Astrocyte of the cerebellum (primary cell): ENCODE measurements at places on chromosomes 2 and 18.
A peak's percentile ranks its signal among the peaks of the same experiment; 100 is the strongest.

- DNase-seq: no peak
Observed at GRCh38 chr2:201396595-201396994, 39.5 kb upstream of the FLACC1 start.

- DNase-seq: no peak
Observed at GRCh38 chr2:168964251-168964807, 63.2 kb downstream of the G6PC2 start.

GRCh38 chr18:31619291-31619690 is 27.6 kb downstream of the TTR start:
- DNase-seq: no peak

DNA sequence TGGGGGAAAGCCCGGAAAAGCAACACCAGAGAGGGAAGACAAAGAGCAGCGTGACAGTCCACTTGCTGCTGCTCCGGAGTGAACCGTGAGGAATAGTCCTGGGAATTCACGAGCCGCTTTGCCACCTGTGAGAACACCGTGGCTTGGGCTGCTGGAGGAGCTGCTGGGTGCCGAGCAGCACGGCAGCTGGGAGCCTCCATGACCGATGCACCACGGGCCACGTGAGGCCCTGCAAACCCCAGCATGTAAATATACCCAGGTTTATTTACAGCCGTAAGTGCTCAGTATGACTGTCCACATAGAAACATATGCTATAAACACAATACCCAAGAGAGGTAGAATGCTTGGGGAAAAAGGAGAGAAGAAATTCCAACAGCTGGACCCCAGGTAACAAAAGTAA is 65.1 kb downstream of the SMIM21 start:
- no peak for DNase-seq

DNA sequence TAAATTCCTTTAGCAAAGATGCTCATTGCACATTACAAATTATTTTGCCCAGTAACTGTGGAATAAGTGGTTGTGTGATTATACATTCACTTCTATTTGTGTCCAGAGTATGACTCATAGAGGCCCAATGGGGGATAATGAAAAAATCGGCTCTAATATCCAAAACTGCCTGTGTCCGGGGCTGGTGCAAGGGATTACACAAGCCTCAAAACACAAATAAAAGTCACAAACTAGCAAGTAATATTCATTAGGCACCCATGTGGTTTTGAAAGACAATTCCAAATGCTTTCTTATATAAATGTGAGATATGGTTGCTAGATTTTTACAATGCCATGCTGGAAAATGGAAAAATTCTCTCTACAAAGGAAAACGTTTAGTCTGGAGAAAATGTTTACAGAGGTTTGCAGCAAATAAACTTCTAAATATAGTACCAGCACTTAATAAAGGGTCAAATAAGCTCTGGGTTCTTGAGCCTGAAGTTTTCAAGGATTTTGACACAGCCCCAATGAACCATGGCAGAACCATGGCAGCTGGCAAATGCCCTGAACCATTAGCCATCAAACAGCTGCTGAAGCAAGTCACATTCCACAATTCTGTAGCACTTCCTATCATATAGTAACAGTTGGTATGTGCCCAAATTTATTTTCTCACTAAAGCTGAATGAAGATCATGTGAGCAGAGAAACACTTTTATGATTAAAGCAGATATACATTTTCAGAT is 40.5 kb downstream of the IRS1 start:
- peak; percentile 64 for DNase-seq

DNA sequence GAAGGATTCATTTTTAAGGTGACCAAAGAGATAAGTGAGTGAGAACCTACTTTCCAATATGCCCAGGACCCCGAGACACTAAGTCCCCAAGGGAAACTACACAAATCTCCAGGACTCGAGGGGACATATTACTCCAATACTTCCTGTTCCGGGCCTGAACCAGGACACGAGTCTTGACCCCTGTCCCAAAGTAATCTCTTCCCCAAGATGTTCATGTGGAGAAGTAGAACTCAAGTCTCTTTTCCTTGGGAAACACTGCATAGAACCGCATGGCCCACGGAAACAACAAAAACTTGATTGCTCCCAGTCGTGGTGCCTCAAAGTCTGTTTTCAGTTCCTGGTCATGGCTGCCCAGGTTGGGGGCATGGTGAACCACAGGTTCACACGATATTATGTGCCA is 87.2 kb upstream of the ZEB2 start:
- DNase-seq: no peak
